Tibial nerve (tissue), 4 donors: ENCODE measurements at places on chromosomes 12 and 14. TPM values are rescaled to one million over a fixed set of nuclear protein-coding genes. Genes with fewer than 3 reads are reported as not detected.

DNA sequence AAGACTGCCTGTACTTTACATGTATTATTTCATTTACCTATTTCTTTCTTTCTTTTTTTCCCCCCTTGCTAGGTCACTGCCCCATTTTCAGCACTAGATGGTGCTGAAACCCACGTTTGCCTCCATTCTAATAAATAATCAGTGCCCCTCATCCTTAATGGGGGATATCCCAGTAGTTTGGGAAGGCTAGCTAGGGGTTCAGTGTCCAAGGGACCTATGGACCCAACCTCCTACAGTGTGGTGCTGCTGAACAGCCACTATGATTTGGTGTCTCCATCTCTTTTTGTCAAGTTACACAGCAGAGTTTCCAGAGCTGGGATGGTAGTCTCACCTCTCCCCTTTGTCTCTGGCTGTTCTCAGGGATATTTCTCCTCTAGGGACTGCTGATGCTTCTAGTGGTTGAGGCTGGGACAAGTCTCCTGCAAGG is 6.5 kb upstream of the HCFC2 start:
- no peaks in the 10 kb centered on the region for H3K27me3 ChIP-seq
- no peak for DNase-seq
- H3K27ac ChIP-seq, result no peak overlapping the region
- H3K4me1 ChIP-seq, result no peaks in the 10 kb centered on the region
- no peaks in the 10 kb centered on the region for H3K36me3 ChIP-seq

Gene PTPRQ
- total RNA-seq, result 3.5 TPM

- H3K36me3 ChIP-seq, result no peaks in the 10 kb centered on the region
- no peaks in the 10 kb centered on the region for H3K4me1 ChIP-seq
- no peak overlapping the region for H3K4me3 ChIP-seq
- no peaks in the 10 kb centered on the region for H3K27me3 ChIP-seq
- DNase-seq, result no peak
Observed at GRCh38 chr14:32329690-32330285, 690 bp downstream of the AKAP6 start.

- no peaks in the 10 kb centered on the region for H3K27me3 ChIP-seq
- H3K27ac ChIP-seq, result no peak overlapping the region
- no peak for DNase-seq
- H3K36me3 ChIP-seq, result no peaks in the 10 kb centered on the region
- no peaks in the 10 kb centered on the region for H3K4me1 ChIP-seq
- no peak overlapping the region for H3K4me3 ChIP-seq
Observed at GRCh38 chr12:82942991-82943401, 256.3 kb downstream of the TMTC2 start.

GRCh38 chr12:97642911-97643310 is 180.3 kb downstream of the RMST start:
- no peaks in the 10 kb centered on the region for H3K36me3 ChIP-seq
- no peak overlapping the region for H3K4me3 ChIP-seq
- no peak overlapping the region for H3K27ac ChIP-seq
- no peaks in the 10 kb centered on the region for H3K4me1 ChIP-seq

- peaks cover 24% of the 10 kb centered on the region for H3K4me1 ChIP-seq
- H3K27me3 ChIP-seq, result no peaks in the 10 kb centered on the region
- peak overlapping the region; percentile 90 for H3K4me3 ChIP-seq
- H3K36me3 ChIP-seq, result no peaks in the 10 kb centered on the region
Observed at GRCh38 chr12:95548056-95548538, 3.2 kb downstream of the USP44 start.

Gene SLC35F4
- not detected for total RNA-seq

DNA sequence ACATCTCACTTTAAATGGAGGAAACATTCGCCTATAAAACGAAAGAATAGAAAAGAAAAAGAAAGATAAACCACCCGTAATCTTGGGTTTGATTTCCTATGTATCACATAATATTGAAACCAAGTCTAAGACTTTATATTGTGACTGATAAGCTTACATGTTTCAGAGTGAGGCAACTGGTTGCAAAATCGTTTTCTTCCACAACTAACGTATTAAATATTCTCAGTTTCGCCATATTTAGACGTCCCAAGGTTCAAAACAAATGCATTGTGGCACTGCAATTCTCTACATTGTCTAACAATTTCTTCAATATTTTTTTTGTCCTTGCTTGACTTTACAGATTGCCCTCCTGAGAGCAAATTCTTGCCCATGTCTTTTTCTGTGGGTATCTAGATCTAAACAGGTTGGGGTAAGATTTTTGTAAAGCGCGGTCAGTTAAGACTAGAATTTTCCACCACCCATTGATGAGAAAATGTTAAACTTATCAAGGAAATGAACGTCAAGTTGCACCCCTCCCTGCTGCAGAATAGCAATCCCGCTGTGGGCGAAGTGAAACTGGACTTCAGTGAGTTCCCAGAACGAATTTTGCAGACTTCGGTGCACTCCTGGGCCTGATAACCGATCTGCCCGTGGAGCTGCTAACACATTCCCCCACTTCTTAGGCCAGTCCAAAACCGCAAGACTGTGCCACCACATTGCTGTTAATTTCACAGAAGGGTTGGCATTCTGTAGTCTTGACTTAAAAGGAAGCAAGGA is 2.7 kb downstream of the TBX3 start:
- peak overlapping the region; percentile 82 for H3K27ac ChIP-seq
- no peak for DNase-seq
- H3K4me3 ChIP-seq, result peak overlapping the region; percentile 62
- H3K36me3 ChIP-seq, result no peaks in the 10 kb centered on the region

DNA sequence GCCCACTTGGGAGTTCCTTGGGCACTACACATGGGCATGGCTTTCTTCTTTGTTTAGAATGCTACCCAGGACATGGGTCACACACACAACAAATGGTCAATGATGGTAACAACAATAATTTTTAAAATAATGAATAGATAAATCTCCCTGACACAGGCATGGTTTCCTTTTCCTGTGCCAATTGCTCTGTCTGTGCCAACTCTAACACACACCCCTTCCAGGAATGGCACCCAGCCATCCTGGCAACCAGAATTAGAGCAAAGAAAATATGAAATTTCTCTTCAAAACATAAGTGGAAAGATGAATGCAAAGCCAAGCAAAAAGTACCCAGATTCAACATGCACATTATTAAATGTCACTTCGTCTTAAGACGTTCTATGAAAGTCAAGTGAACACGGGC is 104.9 kb upstream of the SOX5 start:
- peaks cover 16% of the 10 kb centered on the region for H3K4me1 ChIP-seq
- no peak for DNase-seq
- no peaks in the 10 kb centered on the region for H3K27me3 ChIP-seq
- no peak overlapping the region for H3K27ac ChIP-seq
- no peaks in the 10 kb centered on the region for H3K36me3 ChIP-seq
- H3K4me3 ChIP-seq, result no peak overlapping the region

- H3K4me1 ChIP-seq, result no peaks in the 10 kb centered on the region
- no peaks in the 10 kb centered on the region for H3K36me3 ChIP-seq
- H3K4me3 ChIP-seq, result no peak overlapping the region
Observed at GRCh38 chr14:105665247-105665950, 139.0 kb downstream of the TMEM121 start.

- no peak overlapping the region for H3K27ac ChIP-seq
- DNase-seq, result no peak
- no peaks in the 10 kb centered on the region for H3K4me1 ChIP-seq
- no peaks in the 10 kb centered on the region for H3K36me3 ChIP-seq
Observed at GRCh38 chr14:90194706-90195105, 61.6 kb upstream of the PSMC1 start.

- H3K4me3 ChIP-seq, result no peak overlapping the region
- H3K4me1 ChIP-seq, result peaks cover 7% of the 10 kb centered on the region
- H3K27me3 ChIP-seq, result no peaks in the 10 kb centered on the region
- DNase-seq, result no peak
Observed at GRCh38 chr12:124744659-124745464, 118.8 kb downstream of the SCARB1 start.

Gene NXPH4
- 4.2 TPM for total RNA-seq

Gene MLXIP
- total RNA-seq, result 25.5 TPM

Gene TTC9
- 5.7 TPM for total RNA-seq

Gene ENDOU
- 1.2 TPM for total RNA-seq

Gene EGLN3
- 9.2 TPM for total RNA-seq

DNA sequence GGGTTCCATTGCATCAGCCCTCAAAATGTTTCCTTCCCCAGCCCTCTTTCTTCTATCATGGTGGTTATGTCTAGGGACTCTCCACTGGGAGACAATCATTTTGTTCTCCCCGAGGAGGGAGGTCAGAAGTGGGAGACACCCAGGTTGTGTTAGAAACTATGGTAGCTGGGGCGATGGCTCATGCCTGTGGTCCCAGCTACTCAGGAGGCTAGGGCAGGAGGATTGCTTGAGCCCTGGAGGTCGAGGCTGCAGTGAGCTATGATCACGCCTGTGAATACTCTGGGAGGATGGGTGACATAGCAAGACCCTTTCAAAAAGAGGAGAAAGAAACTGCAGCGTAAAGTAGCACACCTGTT is 13.0 kb upstream of the LRRC23 start:
- H3K27ac ChIP-seq, result peak overlapping the region; percentile 64
- DNase-seq, result no peak
- no peaks in the 10 kb centered on the region for H3K36me3 ChIP-seq
- H3K27me3 ChIP-seq, result no peaks in the 10 kb centered on the region
- H3K4me3 ChIP-seq, result peak overlapping the region; percentile 64
- H3K4me1 ChIP-seq, result peaks cover 6% of the 10 kb centered on the region

- peaks cover 7% of the 10 kb centered on the region for H3K4me1 ChIP-seq
- H3K4me3 ChIP-seq, result no peak overlapping the region
- H3K27ac ChIP-seq, result no peak overlapping the region
- no peaks in the 10 kb centered on the region for H3K36me3 ChIP-seq
- H3K27me3 ChIP-seq, result no peaks in the 10 kb centered on the region
- DNase-seq, result no peak
Observed at GRCh38 chr12:116385486-116386217, 108.2 kb upstream of the MED13L start.

- H3K36me3 ChIP-seq, result peaks cover 13% of the 10 kb centered on the region
- no peak for DNase-seq
- H3K27ac ChIP-seq, result no peak overlapping the region
Observed at GRCh38 chr12:68773582-68773981, 27.6 kb downstream of the SLC35E3 start.

GRCh38 chr14:57962325-57963035 is 96.6 kb upstream of the SLC35F4 start:
- H3K27ac ChIP-seq, result no peak overlapping the region
- H3K36me3 ChIP-seq, result no peaks in the 10 kb centered on the region
- H3K27me3 ChIP-seq, result no peaks in the 10 kb centered on the region
- DNase-seq, result no peak

- H3K27me3 ChIP-seq, result no peaks in the 10 kb centered on the region
- peaks cover 99% of the 10 kb centered on the region for H3K36me3 ChIP-seq
- H3K4me1 ChIP-seq, result no peaks in the 10 kb centered on the region
- no peak for DNase-seq
- no peak overlapping the region for H3K4me3 ChIP-seq
Observed at GRCh38 chr12:123731596-123731995, 19.4 kb downstream of the ATP6V0A2 start.

DNA sequence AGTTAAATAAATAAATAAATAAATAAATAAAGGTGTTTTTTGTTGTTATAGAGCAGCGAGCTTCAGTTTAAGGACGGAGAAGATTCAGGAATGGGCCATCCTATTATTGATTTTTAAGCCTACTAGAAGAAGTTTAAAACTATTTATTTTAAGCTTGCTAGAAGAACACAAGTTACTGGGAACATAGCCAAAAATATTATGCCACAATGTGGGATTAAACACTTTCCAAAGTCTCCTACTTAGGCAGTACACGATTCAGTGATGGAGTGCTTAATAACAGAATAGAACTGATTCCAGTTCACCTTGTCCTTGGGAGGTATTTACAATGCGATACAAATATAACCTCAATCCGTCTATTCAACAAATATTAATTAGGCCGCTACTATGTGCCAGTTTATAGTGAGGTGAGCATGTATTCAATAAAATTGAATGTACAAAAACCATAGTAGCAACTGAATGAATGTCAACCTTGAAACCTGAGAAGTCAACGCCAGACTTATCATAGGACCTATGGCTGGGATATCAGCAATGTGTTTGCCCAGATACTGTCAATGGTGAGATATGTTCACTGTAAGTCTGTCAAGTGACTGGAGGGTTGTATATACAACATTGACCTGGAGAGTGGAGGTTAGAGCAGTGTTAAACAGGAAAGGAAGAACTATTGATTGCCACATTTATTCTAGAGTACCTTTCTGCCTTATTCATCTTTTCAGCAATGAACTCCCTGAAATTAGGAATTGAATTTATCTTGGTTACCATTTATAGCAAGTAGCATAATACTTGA is 486.4 kb downstream of the TMTC2 start:
- H3K4me3 ChIP-seq, result no peak overlapping the region
- DNase-seq, result no peak
- no peak overlapping the region for H3K27ac ChIP-seq
- H3K36me3 ChIP-seq, result no peaks in the 10 kb centered on the region
- no peaks in the 10 kb centered on the region for H3K27me3 ChIP-seq

Gene TAS2R50
- 2.2 TPM for total RNA-seq

DNA sequence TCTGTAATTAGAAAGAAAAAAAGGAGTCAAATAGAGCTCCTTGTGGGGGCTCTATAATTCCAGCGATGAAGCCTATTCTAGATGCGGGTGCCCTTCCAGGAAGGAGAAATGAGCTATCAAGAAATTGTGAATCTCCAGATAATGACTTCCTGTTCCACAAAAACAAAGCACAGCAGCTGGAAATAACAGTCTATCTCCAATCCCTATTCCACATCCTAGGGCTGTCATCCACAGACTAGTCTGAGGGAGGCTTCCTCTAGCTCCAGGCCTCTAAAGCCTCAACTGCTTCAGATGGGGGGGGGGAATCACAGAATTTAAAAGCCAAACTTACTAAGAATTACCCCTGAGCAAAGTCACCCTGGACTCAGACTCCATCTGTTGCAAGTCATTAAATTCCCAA is 77.4 kb upstream of the GTF2A1 start:
- no peak overlapping the region for H3K4me3 ChIP-seq
- DNase-seq, result no peak
- H3K4me1 ChIP-seq, result peaks cover 5% of the 10 kb centered on the region
- no peaks in the 10 kb centered on the region for H3K27me3 ChIP-seq
- H3K27ac ChIP-seq, result no peak overlapping the region

DNA sequence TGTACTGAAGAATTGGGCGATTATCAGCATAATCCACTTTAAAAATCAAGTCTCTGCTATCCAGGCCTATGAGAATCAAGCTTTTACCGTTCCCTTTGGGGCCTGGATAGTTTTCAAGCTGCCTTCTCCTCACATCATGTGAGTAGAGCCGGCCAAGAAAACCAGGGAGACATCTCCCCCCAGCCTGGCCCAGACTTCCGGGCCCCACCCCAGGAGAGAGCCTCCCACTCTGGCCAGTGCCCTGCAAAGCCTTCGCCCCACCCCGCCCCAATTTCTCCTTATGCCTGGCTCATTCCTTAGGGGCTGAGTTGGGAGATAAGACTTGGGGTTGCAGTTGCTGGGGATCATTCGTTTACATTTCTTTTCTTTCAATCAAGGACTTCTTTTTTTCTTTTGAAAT is 1.4 kb upstream of the TMEM132C start:
- no peak for DNase-seq
- H3K4me1 ChIP-seq, result no peaks in the 10 kb centered on the region
- no peaks in the 10 kb centered on the region for H3K36me3 ChIP-seq
- H3K4me3 ChIP-seq, result no peak overlapping the region
- no peak overlapping the region for H3K27ac ChIP-seq

GRCh38 chr12:122835750-122836026 is 431 bp downstream of the HIP1R start:
- no peaks in the 10 kb centered on the region for H3K4me1 ChIP-seq
- no peaks in the 10 kb centered on the region for H3K36me3 ChIP-seq
- H3K27me3 ChIP-seq, result no peaks in the 10 kb centered on the region
- no peak overlapping the region for H3K27ac ChIP-seq
- DNase-seq, result no peak
